ENCODE measurements at places on chromosomes 4 and X. TPM values are rescaled to one million over a fixed set of nuclear protein-coding genes. Genes with fewer than 3 reads are reported as not detected.

The ANXA5 gene
- polyA plus RNA-seq = 131 TPM

The COL4A6 gene
- not detected for polyA plus RNA-seq

The PCDH19 gene
- polyA plus RNA-seq = 0.44 TPM

The SPOCK3 gene
- polyA plus RNA-seq = 0.25 TPM

The TEX11 gene
- polyA plus RNA-seq = not detected

The ZNF630 gene
- polyA plus RNA-seq = 0.30 TPM

The IL1RAPL2 gene
- polyA plus RNA-seq = 1.6 TPM

Data from liver (tissue), 10 donors.